NCI-H69 (cell line): ENCODE measurements at places on chromosomes 13 and 19.

DNA sequence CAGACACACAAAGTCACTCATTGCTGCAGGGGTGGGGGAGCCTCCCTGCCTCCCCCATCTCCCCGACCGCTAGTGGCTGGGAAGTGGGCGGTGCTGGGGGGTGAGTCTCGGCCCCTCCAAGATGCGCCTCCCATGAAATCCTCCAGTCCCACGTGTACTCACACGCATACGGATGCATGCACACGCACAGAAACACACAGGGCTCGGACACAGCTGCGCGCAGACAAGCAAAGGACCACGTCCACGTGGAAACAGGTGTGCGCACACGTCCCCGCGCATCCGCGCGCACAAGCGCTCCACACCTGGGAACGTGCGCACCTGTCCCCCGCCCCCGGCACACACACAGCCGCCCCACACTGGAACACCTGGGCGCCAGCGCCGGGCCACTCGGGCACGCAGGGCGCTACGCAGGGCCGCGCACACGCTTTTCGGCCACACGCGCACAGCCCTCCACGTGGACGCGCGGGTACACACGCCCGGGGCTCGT lies 687 bp downstream of the MATK start:
- DNase-seq: peak; percentile 66

DNA sequence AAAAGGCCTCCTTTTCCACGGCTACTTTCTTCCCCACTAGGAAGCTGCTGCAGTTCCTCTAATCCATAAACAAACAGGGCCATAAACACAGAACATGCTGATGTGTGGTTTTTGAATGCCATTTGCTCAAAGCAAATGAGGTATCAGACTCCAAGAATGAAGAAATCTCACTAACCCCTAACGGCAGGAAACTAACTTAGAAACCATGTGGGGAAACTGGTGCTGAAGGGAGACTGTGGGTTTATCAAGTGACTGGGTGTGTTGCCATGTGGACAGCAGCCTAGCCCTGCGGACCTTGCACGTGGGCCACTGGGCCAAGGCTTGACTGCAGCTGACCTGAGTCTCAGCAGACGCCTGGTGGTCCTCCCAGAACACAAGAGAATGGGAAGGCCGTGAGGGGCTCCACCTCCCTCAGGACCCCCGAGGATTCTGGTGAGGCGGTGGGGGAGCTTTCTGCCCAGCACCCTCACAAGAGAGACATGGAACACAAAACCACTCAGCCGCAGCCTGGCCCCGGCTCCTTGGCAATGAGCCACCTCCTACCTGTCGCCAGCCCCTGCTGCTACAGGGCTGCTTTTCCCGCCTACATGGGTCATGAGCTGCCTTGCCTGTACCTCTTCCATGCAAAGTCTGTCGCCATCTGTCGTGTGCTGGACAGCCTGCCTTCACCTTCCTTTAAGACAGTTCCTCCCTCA lies 10.6 kb downstream of the SLC15A1 start:
- peak; percentile 69 for DNase-seq

DNA sequence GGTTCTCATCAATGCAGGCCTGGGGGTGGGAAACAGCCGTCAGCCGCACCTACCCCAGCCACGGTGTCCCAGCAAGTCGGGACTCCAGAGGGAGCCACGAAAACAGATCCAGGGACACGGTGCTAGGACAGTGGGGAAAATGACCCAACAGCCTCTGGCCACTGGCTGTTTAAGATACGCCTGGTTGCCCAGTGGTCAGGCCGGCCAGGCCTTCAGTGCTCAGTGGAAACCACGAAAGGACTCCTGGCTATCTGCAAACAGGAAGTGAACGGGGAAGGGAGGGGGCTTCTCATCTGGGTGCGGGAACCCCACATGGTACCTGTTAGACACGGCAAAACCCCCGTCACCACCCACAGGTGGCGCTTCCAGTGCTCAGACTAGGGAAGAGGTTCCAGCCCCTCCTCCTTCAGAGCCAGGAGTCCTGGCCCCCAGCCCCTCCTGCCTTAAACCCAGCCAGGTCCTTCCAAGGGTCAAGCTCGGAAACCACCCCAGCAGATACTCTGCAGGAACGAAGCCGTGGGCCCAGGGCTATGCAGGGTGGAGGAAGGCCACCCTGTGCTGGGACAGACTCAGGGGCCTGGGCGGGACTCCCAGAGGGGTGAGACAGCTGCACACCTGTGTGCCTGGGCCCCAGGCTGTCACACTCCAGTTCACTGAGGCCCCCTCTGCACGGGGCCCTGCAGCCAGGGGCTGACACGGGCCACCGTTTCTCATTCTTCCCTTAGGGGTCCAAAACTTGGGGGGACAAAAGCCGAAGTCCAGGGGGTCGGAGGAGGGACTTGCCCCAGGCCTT lies 4.5 kb downstream of the PPP1R12C start:
- DNase-seq: no peak

- no peak for DNase-seq
Observed at GRCh38 chr13:53562419-53562818, 533.8 kb downstream of the OLFM4 start.

DNA sequence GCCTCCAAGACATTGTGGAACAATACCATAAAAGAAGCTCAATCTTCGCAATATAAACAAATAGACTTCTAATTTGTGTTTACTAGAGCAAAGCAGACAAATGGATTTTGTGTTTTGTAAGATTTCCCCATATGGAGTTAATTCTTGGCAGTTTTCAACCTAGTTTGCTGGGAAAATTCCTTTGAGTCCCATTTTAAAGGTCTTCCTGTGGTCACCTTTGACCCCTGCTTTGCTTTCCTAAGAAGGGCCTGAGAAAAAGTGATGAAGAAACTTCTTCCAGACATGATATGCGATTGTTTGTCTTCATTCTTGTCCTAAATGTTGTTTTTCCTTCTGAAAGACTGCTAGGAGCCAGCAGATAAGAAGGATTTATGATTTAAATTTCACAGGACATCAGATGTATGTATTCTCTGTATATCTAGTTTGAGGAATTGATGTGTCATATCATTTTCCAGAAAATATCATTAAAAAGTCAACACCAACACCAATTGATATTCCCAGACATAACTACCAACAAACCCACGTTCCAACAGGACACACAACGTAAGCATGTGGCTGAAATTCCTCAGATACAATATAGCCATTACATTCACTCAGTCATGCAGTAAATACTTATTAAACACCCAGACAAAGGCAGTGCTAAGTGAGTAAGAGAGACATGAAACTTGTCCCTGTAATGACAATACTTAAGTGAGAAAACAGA lies 276.4 kb downstream of the LHFPL6 start:
- no peak for DNase-seq

DNA sequence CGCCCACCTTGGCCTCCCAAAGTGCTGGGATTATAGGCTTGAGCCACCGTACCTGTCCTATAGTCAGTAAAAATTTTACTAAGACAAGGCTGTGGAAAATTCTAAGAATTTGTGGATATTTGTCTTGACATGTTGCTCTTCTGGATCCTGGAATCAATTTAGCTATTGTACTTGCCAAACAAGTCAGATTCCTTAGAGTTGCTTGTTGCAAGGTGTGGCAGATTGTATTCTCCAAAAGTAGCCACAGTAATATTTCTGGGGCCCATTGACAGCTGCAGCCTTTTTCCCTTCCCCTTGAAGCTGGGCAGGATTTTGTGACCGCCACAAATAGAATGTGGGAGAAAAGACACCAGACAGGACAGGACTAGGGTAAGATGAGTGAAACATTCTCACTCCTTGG lies 98.8 kb upstream of the TMTC4 start:
- DNase-seq: no peak

DNA sequence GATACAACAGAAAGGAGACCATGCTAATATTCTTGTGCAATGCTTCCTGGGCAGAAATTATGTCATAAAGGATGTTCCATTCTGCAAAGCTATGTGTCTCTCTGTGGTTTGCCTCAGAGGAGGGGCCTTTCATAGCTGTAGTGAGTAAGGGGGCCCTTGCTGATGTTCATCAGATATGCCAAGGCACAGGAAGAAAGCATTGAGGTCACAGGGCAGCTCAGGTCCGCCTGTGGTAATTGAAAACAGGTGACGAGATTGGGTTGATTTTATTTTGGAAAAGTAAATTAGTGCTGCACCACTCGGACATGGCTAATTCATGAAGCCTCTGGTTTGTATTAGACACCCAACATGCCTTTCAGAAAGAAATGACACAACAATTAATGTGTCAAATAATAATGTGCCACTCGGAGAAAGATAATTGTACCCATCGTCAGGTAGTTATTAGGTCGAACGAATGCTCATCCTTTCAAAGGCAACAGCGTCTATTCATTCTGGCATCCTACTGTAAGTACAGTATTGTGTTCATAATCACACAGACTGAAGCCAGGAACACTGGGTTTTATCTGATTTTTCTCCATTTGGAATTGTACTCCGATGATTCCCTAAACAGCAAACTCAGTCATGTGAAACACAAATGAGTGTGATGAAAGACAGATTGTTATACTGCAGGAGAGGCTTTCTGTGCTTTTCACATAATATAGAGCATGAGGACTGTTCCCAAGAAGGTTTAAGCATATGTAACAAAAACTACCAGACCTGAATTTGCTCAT lies 421.6 kb upstream of the KLF12 start:
- DNase-seq: no peak

- peak; percentile 54 for DNase-seq
Observed at GRCh38 chr13:25114220-25114619, 18.3 kb downstream of the PABPC3 start.
